ENCODE measurements at places on chromosomes 4 and X. TPM values are rescaled to one million over a fixed set of nuclear protein-coding genes. Genes with fewer than 3 reads are reported as not detected.

GRCh38 chrX:37785569-37785968 is 5.7 kb downstream of the CYBB start:
- DNase-seq, result no peak

DNA sequence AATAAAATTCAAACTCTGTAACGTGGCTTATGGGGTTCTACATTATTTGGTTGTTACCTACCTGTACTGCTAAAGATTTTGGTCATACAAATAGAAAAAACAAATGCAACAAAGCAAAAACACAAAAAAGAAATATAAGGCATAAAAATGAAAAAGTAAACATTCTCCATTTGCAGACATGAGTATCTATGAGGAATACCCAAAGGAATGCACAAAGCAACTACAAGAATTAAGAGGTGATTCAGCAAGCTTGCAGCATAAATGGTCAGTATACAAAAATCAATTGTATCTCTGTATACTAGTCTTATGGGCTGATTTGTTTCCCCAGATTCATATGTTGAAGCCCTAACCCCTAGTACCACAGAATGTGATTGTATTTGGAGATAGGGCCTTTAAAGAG is 3.6 kb upstream of the PDE5A start:
- DNase-seq, result no peak

GRCh38 chr4:6688879-6689505 is 4.7 kb upstream of the S100P start:
- peak; percentile 82 for DNase-seq

DNA sequence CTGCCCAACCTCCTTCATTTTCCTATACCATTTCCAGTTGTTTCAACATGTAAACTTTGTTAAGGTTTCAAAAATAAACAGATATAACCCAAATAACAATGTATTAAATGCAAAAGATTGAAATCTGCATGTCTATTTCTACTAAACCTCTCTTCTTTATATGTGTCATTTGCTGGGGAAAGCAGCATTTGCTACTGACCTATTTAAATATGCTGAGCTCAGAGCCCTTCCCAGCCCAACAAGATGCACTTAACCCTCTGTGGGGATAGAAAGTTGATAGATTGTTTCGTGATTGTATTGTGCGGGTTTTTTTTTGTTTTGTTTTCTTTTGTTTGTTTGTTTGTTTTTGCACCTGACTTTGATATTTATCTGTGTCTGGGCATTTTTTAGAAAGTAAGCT is 139.5 kb downstream of the UCHL1 start:
- no peak for DNase-seq

- DNase-seq, result no peak
Observed at GRCh38 chrX:20487227-20487626, 220.5 kb upstream of the RPS6KA3 start.

GRCh38 chr4:106996490-106996889 is 39.6 kb downstream of the DKK2 start:
- no peak for DNase-seq

DNA sequence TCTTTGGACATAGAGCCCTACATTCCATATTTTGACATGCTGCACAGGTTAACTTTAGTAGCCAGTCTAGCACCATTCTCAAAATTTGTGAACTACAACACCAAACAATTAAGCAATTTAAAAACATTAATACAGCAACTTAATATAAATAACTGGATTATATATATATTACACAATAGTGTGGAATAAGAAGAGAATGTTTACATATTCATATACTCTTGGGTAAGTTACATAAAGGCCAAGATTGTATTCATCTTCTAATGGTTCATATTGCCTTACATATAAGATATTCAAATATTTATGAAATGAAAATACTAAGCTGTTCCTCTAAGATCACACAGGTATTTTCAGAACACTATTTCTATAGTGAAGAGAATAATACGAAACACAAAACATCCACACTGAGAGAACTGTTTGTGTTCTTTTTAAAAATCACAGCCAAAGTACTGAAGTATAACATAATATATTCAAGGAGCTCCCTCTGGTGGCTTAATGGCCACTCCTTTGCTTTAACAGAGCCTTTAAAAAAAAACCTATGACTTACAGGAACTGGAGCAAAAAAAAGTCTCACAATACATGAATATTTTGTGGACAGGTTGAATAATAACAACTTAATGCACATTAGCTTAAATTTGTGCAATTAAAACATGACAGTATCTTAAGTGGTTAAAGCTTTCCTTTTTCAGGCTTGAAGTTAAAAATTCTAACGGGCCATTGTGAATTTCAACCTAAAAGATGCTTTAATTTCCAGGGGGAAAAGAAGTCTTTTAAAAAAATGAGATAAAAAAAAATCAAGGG is 46.2 kb downstream of the NEK1 start:
- DNase-seq, result no peak

- no peak for DNase-seq
Observed at GRCh38 chr4:131551306-131551705, 1597.8 kb upstream of the PCDH10 start.

DNA sequence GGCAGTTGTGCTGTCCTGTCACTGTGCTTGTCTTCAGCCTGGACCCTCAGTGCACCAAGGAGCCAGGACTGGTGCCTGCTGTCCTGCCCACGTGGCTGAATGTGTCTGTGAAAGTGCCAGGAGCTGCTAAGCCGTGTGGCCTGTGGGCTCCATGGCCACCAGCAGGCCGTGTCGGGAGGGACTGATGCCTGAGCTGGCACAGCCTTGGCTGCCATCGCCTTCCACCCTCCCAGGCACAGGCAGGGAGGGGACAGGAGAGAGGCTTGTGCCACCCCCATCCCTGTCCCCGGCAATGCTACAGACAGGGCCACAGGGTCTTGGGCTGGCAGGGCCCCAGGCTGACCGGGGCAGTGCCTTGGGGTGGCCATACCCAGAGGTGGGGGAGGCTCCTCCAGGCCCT is 24.8 kb downstream of the DOK7 start:
- no peak for DNase-seq

DNA sequence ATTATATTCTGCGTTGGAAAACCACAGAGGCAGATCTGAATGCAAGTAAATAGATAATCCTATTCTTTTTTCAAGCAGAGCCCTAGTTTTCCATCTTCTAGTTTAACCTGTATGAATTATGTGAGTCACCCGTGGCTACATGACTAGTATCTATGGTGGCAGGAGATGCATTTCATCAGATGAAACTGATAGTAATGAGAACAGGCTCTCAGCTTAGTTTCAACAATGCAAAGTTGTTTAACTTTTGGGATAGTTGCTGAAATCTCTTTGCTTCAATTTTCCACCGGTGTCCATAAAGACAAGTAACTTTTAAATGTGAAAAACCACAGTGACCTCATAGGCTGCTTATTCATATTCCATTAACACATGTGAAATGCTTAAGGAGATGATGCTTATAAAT is 1317.4 kb upstream of the TENM3 start:
- DNase-seq, result no peak

GRCh38 chrX:117134983-117135382 is 672.2 kb upstream of the CT83 start:
- no peak for DNase-seq

- DNase-seq, result no peak
Observed at GRCh38 chr4:84855774-84856173, 110.7 kb downstream of the WDFY3 start.

DNA sequence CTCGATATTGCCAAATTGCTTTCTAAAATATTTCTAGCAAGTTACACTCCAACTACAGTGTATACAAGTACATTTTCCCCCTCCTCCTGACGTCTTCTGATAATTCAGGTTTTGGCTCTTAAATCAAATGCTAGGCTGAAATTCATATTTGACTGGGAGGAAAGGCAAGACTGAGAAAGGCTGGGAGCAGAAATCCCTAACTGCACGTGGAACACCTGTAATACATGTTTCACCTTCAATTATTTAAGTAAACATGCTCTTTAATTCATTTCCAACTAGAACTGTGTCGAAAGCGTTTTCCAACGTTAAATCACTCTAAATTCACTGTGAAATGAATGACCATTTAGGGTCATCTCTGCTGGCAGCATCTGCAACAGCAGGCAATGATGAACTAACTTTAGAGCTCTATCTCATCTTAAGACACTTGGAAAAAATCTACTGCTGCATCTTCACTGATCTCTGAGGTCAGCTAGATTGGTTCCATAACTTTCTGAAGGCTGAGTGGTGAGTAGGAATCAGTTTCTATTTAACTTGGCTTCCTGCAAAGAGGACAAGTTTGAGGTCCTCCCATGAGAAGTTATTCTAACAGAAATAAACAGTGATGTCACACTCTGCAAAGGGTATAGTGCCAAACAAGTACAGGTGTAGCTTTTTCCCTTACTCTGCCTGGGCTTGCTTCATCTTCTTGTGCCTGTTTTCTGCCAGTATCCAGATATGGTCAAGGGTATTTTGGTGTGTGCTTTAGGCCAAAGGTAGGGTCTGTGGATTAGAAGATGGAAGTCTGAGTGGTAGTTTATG is 144.3 kb upstream of the PAK3 start:
- no peak for DNase-seq

- no peak for DNase-seq
Observed at GRCh38 chr4:146267826-146268225, 53.5 kb downstream of the REELD1 start.

DNA sequence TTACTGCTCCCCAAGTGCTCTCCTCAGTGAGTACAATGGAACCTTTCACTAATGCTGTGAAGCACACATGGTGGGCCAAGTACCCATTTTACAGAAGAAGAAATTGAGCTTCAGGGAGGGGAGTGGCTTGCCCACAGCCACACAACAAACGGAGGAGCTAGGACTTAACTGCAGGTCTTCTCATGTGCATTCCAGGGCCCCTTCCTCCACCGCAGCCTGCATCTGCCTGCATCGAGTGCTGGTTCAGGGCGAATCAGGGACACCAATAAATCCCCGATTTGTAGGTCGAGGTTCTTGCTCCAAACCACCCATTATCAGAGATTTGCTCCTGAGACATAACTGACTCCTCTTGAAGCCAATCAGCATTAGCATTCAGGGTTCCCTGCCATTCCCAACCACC is 100.9 kb downstream of the MAMLD1 start:
- no peak for DNase-seq

GRCh38 chr4:183182873-183183725 is 84.0 kb downstream of the WWC2 start:
- no peak for DNase-seq

- no peak for DNase-seq
Observed at GRCh38 chr4:169042608-169043007, 32.6 kb upstream of the CBR4 start.

DNA sequence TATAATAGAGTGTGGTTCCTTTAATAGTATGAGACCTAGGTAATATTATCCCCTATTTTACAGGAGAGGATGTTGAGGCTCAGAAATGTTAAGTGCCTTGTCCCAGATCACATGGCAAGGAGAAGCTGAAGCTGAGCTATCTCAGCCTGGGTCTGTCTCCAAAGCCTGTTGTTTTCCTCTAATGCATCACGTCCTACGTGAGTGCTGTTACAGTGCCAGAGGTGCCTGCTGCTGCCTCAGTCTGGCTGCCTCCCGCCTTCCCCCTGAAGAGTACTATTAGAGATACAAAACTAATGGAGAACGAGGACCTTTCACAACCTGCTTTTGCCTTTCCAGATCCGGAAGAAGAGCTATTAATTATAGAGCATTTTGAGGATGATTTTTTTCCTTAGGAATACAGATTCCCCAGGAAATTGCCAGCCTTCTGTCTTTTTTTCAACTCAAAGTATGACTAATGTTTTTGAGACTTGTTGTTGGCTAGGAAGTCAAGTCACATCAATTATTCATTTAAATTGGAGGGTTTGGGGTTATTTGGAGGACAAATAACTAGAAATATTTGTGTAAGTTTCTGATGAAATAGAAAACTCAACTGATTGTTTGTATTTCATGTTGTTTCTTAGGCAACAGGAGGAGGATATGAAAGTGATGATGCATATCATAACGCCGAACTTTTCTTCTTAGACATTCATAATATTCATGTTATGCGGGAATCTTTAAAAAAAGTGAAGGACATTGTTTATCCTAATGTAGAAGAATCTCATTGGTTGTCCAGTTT is 43.9 kb upstream of the MTMR1 start:
- no peak for DNase-seq

- DNase-seq, result no peak
Observed at GRCh38 chr4:62077406-62077805, 877.3 kb downstream of the ADGRL3 start.

- no peak for DNase-seq
Observed at GRCh38 chr4:19191979-19192650, 1059.6 kb upstream of the SLIT2 start.

- DNase-seq, result no peak
Observed at GRCh38 chr4:144338148-144338547, 197.6 kb upstream of the GYPA start.

GRCh38 chr4:83490876-83491450 is 6.1 kb upstream of the ABRAXAS1 start:
- DNase-seq, result no peak

DNA sequence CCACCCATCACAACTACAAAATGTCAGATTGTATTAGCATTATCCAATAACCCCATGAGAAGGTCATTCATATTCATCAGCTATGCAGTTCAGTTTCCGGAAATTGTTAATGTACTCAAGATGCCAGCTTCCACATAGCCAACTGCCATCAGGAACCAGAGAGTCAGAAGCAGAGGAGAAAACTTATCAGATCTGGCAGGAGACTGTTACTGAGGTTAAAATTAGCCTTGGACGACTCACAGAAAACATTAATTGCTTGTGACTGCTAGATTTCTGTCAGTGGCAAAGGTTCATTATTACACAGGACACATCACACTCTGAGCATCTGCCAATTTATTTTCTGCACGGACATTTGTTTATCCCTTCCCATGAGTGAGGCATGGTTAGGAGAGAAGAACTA is 352.8 kb downstream of the DHRSX start:
- DNase-seq, result no peak

Gene USP17L15
- total RNA-seq, result not detected

Gene SOWAHD
- 1.7 TPM for total RNA-seq

Gene SHISA3
- total RNA-seq, result 0.64 TPM

Gene PYURF
- 53.2 TPM for total RNA-seq

Gene ADH1A
- total RNA-seq, result not detected

Gene HEPH
- not detected for total RNA-seq

Gene TLR3
- total RNA-seq, result 1.8 TPM

Gene STK32B
- not detected for total RNA-seq

Gene TCEAL1
- 10.1 TPM for total RNA-seq

Gene SPANXA2
- total RNA-seq, result not detected

Gene HTN1
- not detected for total RNA-seq

Gene CT45A10
- total RNA-seq, result not detected
